ENCODE measurements at places on chromosomes 5 and 9. TPM values are rescaled to one million over a fixed set of nuclear protein-coding genes. Genes with fewer than 3 reads are reported as not detected.
A peak's percentile ranks its signal among the peaks of the same experiment; 100 is the strongest.

GRCh38 chr9:79662537-79662956, 90.8 kb downstream of the TLE4 start:
- no peak for DNase-seq

GRCh38 chr9:79131824-79132377, 439.9 kb upstream of the TLE4 start:
- DNase-seq, result no peak

- no peak for DNase-seq
Measured at GRCh38 chr5:168135897-168136296, 155.5 kb upstream of the WWC1 start.

DNA sequence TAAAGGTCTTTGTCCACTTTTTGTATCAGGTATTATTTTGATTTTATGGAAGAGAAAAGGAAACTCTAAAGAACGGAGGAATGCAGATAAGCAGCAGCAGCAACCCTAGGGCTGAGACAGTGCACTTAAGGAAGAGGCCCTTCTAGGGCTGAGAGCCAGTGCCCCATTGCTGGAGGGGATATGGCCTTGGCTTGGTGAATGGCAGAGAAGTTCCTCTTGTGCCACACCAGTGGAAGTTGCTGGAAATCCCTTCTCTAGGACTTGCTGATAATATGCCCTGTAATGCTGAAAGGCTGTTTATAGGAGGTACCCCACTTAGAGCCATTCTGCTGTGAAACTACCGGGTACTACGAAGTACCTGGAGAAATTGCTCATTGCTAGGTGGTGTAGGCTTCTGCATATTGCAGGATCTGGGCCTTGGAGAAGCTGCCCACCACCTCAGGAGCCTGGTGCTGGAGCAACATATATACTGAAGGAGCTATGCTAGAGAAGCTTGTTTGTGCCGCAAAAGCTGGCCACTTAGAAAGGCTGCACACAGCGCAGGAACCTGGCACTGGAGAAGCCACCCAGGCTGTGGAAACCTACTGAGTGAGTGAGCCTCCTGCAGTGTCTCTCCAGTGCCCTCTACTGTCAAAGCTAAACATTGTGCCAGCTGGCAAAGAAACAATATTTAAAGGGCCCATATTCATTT, 9.6 kb upstream of the UBTD2 start:
- DNase-seq, result peak; percentile 72

GRCh38 chr5:110038297-110038997, 348.7 kb downstream of the MAN2A1 start:
- DNase-seq, result no peak

Gene C5orf58
- total RNA-seq, result not detected

Gene EQTN
- total RNA-seq, result not detected

All from IMR-90 (cell line).